ENCODE measurements at places on chromosomes 3 and 15.

DNA sequence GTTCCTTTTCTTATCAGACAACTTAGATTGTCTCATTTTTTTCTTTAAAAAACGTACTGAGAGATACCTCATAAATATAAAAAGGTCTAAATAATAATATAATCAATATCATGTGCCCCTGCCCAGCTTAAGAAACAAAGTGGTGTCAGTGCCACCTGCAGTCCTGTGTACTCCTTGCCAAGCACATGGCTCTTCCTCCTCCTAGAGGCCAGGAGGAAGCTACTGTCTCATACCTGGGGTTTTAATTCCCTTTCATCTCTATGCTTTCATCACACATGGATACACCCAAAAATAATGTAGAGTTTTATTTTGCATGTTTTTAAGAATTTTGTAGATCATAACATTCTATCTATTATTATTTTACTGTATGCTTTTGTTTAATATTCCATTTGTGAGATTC lies 98.6 kb upstream of the C15orf61 start:
- DNase-seq = no peak

DNA sequence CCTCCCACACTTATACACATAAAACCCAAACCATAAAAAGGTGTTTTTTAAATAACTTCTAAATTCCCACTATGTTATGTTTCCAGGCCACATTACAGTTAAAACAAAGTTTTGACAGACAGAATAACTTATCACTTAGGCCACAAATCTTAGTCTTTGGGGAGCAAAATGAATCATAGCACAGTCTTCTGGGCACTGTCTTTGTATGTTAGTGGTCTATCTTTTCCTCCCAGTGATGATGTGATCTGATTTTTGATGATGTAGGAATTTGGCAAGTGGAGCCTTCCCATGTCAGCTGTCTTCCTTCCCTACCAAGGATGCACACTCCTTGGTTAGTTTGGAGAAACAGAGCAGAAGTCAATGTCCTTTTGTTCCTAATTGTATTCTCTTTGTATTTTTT lies 67.3 kb downstream of the THSD4 start:
- no peak for DNase-seq

GRCh38 chr15:101406036-101406435 lies 83.5 kb downstream of the PCSK6 start:
- DNase-seq = peak; percentile 60

DNA sequence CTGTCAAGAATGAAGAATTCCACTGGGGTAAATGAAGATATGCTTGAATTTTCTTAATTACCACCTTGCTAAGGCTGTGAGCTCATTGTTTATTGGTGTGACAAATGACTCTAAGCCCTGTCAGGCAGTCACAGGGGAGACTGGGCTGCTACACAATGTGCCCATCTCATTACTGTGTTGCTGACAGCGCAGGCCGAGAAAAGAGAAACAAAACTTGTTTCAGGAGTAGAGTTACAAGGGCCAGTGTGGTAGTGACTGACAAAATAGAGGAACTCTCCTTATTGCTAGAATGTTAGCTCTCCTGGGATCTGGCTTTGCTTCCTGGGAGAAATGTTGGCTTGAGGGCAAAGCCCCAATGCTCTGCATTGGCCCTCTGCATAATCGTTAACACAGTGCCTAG lies 130.4 kb upstream of the CRBN start:
- no peak for DNase-seq

DNA sequence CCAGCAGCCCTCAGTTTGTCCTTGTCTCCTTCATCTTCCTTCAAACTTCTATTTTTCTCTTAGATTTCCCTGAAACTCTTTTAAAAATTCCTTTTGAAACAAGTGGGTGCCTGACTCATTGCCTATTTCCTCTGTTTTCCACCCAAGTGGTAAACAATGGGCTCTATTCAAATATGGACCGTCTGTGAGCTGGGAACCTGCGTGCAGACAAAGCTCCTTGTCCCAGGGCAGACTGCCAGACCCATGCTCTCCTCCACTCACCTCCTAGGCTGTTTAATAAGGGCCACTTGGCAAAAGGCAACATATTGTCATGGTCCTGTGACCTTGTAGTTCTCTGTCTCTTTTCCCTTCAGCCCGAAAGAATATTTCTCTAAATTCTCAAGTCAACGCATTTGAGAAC lies 332.7 kb upstream of the THBS1 start:
- DNase-seq = no peak

DNA sequence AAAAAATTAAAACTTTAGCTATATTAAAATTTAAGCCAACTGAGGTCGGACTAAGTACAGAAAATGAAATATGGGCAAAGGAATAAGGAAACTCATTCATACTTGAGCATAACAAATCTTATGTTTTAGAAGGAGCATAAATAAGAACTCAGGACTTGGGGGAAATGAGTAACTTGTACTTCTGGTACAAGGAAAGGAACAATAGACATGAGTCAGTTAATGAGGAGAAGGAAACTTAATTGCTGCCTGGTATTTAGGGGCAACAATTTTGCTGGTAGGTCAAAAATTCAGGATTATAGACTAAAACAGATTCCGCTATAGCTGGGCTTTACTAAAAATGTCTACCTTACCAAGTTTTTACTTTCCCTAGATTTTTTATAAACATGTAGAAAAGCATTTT lies 113.1 kb downstream of the MYO5A start:
- no peak for DNase-seq

All from retina (tissue), 1 donor.